HuH-7 (cell line): ENCODE measurements at places on chromosomes 1 and 21.

- DNase-seq: no peak
Measured at GRCh38 chr1:20405893-20406604, 80.0 kb downstream of the CAMK2N1 start.

GRCh38 chr1:6970221-6970620, 185.0 kb downstream of the CAMTA1 start:
- DNase-seq: no peak

DNA sequence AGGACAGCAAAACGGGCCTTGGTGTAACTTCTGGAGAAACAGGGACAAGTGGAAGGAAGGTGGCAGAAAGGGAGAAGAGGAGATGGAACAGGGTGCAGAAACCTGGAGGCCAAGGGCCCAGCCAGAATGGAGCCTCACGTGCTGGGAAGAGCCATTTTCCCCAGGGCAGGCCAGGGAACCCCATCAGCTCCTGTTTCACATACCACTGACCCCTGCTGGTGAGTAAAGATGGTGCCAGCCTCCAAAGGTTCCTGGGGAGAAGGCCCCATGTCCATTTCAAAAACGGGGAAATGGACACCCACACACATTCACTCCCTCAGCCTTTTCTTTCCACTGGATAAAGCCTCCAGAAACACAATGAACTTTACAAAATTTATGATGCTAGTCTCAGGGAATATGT, 57.6 kb upstream of the JUN start:
- peak; percentile 12 for DNase-seq

- no peak for DNase-seq
Measured at GRCh38 chr1:167161242-167161641, 59.4 kb upstream of the POU2F1 start.

DNA sequence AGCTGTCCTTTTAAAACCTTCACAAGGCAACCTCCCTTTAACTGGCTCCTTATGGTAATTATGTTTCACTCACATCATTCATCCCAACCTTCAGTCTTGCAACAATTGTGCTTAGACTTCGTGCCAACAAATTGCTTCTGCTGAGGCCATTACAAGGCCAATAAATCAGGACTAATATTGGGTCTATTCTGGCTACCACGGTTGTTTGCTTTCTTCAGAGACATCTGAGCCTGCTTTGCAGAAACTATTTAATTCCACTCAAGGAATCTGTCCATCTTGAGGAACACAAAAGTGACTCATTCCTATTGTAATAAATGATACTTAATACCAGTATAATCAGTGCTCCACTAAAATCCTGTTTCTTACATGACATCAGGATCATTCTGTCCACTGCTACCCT, 2.6 kb upstream of the GSTM4 start:
- no peak for DNase-seq

DNA sequence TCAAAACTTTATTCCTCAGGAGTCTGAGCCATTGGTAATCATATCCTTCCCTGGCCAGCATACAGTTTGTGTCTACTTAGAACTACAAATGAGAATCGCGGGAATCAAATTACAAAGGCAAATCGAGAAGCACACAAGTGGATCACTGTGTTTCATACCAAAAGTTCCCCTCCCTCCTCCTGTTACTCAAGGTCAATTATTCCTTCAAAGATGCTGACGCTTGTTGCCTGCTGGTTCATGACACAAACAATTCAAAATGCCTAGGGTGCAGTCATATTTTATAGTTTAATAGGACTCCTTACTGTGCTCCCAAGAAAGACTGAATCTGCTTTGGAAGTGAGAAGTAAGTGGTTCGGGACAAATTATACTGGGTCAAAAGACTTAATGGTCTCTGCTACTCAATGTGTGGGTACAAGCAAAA, 93.0 kb upstream of the PBX1 start:
- no peak for DNase-seq

DNA sequence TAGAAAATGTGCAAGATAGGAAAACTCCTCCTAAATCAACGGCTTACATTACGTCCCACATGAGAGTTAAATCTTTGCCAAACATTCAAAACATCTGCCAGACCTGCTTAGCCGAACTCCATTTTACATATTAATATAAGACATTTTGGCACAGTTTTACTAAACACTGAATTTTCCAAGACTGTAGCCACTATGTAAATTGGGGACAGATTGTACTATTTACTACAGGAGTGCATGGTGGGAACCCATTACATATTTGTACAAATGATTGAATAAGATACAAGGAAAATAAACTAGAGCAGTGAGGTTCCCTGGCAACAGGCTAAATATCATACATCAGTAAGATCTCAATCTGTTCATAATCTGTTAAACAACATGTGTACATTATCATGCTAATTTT, 1234.4 kb downstream of the KCNT2 start:
- DNase-seq: no peak

GRCh38 chr1:80392529-80392928, 1386.0 kb upstream of the ADGRL4 start:
- DNase-seq: peak; percentile 8

- DNase-seq: no peak
Measured at GRCh38 chr1:6248932-6249738, 5.2 kb downstream of the HES3 start.

DNA sequence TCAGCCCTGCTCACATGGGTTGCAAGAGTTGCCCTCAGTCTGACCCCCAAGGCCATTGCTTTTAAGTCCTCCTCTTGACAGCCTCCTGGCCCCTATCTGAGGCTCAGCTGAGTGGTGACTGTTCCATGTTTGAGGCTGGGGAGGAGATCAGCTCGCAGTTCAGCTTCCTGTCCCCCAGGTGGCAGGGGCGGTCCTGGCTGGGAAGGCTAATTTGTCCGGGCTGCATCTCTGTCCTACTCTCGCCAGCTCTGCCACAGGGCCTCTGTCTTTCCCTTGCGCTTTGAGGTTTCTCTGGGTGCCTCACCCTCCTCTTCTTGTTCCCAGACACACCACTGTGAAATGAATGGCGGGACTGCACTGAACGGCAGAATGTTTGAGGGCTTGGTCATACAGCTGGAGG, 157.3 kb downstream of the KCNJ6 start:
- peak; percentile 46 for DNase-seq
